Mammary epithelial cell (primary cell): ENCODE measurements at places on chromosomes 7 and 10.

DNA sequence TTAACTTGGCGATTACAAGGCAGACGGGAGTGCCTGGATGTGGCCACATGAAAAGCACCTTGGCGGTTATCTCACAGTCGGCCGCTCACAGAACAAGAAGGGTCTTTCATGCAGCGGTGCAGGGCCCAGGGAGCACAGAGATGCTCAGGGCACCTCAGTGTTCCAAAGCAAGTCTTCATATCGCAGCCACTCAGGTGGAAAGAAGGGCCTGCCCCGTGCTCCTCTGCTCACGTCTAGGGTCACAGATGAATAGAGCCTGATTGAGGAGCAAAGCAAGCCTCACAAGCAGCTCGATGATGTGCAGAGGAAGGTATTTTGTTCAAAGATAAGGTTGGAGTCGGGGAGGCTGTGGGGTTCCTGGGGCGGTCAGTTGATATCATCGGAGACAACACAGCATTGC lies 297.8 kb downstream of the WDR11 start:
- no peak for DNase-seq

- DNase-seq = no peak
Measured at GRCh38 chr10:132148261-132149251, 38.2 kb upstream of the DPYSL4 start.

- no peak for DNase-seq
Measured at GRCh38 chr10:101019440-101019703, 11.6 kb downstream of the PDZD7 start.

- DNase-seq = peak; percentile 51
Measured at GRCh38 chr10:93816123-93816747, 58.5 kb downstream of the LGI1 start.

DNA sequence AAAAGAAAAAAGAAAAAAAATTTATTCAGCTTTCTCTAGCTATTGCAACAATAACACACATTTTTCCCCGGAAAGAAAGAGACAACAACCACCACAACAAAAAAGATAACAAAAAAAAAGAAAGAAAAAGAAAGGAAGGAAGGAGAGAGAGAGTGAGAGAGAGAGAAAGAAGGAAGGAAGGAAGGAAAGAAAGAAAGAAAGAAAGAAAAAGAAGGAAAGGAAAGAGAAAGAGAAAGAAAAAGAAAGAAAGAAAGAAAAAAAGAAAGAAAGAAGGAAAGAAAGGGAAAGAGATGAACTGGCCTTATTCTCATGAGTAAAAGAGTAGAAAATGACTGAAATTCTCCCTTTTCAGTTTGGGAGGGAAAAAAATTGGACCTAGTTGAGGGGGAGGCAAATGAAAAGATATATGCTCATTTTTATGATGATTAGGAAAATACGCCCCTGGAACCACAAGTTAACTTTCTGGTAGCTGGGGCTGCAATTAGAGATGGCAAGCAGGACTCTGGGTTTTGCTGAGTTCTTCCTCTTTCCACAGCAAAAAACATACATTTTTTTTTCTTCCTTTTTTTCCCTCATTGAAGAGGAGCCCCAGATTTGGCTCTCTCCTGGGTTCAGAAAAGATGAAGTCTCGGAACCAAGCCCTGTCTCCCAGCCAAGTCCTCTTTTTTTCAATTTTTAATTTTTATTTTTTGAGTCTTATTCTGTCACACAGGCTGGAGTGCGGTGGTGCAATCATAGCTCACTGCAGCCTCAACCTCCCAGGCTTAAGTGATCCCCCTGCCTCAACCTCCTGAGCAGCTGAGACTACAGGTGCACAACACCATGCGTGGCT lies 12.6 kb upstream of the PRDX3 start:
- no peak for DNase-seq

- no peak for DNase-seq
Measured at GRCh38 chr7:44183386-44183785, 5.9 kb downstream of the GCK start.

- DNase-seq = no peak
Measured at GRCh38 chr10:26291721-26292480, 75.3 kb downstream of the GAD2 start.

GRCh38 chr7:94314413-94315410 lies 80.0 kb upstream of the COL1A2 start:
- no peak for DNase-seq

DNA sequence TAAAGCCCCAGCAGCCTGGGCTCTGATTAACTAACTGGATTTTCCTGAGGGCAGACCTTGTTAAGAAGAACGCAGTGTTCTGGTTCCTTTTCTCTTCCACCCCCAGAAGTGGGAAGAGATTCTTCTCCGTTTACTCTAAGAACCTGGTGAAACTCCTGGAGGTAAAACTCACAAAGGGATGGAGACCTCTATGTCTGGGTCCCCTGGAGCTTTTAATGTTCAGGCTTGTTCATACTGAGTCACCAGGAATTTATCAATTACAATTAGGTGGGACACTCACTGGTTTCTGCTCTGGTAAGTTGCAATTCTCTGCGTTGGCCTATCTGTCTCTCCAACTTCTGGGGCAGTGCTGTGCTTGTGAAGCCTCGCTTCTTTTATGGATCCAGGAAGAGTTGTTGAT lies 73.3 kb upstream of the CACNB2 start:
- no peak for DNase-seq

DNA sequence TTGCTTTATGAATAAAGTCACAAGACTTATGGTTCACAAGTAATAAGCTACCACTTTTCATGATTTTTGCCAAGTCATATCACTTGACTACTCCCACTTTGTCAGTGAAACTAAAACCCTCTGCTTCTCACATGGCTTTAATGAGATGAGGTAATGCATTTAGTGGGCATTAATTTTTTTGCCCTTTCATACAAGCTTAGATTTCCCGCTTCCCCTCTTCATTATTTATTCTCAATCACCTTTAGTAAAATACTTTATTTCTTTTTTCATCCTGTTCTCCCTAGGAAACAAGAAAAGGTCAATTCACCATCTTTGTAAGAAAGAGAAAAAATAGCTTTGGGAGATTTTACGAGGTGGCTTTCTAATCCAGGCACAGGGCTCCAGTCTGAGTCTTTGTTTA lies 109.6 kb upstream of the STARD3NL start:
- no peak for DNase-seq

DNA sequence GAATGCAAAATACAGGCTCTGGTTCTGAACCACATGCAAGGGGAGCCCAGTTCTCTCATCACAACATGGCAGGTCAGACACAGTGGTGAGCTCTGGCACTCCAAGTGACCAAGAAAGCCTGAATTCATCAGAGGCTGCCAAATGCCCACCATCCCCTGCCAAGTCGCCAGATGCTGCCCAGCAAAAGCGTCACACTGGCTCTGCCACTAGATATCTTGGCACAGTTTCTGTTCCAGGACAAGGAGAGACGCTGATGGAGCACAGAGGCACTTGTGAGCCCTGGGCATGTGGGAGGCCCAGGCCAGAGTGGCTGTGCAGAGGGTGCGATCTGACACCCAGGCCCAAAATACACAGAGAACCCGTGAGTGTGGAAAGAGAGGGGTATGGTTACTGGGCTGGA lies 57.8 kb downstream of the GAD2 start:
- no peak for DNase-seq

GRCh38 chr10:33772370-33773252 lies 438.1 kb upstream of the NRP1 start:
- no peak for DNase-seq

DNA sequence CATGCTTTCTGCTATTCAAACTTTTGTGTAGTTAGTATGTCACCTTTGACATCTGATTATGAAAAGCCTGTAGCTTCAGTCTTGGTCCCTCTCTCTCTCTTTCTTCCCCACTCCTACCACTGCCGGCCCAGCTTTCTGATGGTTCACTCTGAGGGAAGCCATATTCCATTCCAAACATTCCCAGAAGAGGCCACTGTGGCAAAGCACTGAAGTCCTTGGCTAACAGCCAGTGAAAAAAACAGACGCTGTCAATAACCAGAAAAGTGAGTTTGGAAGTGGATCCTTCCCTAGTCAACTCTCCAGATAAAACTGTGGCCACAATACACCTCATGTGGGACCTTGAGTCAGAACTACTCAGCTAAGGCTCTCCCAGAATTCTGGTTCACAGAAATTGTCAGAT lies 950.7 kb upstream of the PHF14 start:
- no peak for DNase-seq

GRCh38 chr7:7970237-7970530 lies 1.6 kb downstream of the GLCCI1 start:
- DNase-seq = no peak

DNA sequence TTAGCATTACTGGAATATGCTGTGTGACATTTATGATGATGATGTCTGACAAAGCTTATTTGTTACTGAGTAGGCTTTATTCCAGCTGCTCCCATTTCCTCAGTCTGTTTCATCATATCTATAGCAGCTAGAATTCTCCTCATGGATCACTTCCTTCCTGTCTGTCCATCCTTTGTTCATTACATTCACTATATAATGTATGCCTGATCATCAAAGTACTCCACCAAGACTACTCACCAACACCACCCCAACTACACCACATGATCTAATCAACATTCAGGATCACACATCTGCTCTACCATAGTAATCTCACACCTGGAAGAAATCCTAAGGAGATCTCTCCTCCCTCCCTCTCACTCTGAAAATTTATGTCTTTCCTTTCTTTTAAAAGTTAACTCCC lies 61.3 kb downstream of the APBB1IP start:
- DNase-seq = no peak

- DNase-seq = peak; percentile 76
Measured at GRCh38 chr10:132448248-132448731, 51.3 kb downstream of the PWWP2B start.

DNA sequence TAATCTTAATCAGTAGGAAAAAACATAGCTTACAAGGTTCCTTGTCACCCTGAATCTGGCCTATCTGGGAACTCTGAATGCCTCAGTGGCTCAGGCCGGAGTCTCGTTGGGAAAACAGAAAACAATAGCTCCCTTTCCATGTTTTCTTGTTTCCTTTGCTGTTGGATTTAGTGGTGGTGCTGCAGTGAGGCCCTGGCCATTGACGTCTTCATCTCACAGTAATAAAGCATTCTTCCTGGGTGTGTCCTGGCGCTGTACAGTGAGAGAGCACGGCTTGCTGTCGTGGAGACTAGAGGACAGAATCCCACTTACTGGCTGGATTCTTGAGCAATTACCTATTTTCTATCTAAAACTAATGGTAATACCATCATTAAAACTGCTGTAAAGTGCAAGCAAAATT lies 1.3 kb upstream of the SPOCK2 start:
- no peak for DNase-seq

- DNase-seq = no peak
Measured at GRCh38 chr10:44426247-44427034, 41.5 kb upstream of the CXCL12 start.

- DNase-seq = no peak
Measured at GRCh38 chr7:132655131-132655727, 79.0 kb upstream of the PLXNA4 start.

DNA sequence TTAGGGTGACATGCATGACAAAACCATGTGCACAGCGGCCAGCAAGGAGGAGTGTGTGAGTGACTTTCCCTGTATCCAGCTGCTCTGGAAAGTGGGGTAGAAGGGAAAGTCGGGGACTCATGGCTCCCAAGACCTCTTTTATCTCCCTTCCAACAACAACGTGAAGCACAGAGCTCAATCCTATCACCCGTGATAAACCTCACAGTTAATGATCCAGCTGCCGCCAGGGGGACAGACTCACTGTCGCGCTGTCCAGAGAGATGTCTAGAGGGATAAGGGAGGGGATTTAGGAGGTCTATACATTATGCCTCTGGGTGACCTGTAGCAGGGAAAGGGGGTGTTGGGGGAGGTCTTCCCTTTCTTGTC lies 84.0 kb upstream of the SMNDC1 start:
- DNase-seq = no peak

- DNase-seq = no peak
Measured at GRCh38 chr7:126398851-126399529, 853.8 kb downstream of the GRM8 start.

DNA sequence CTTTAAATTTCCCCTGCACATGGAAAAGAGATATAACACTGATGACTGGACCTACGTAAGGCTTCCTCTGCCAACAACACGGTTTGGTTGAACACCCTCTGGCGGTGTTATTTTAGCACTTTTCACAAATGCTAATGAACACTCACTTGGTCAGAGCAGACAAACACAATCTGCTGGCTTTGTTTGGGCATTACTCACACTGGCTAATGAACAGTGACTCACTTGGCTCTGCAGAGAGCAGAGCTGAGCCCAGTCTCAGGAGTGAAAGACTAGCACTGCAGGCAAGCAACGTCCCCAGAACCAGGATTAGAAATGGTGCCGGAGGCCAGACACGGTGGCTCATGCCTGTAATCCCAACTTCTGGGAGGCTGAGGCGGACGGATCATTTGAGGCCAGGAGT lies 430.8 kb downstream of the PLXNA4 start:
- peak; percentile 92 for DNase-seq

DNA sequence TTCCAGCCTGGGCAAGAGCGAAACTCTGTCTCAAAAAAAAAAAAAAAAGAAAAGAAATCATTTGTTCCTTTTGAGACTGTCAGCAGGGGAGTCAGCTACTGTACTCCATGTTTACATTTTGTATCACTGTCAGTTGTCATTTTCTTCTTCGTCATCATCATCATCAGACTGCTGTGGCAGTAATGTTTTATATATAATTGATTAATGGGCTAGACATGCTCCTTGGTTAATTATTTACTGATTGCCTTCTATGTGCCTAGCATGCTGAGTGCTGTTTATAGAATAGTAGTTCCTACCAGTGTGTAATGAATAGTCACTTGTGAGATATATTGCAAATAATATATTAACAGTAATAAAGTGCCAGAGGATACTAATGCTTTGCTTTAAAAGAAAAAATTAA lies 50.5 kb downstream of the VCL start:
- no peak for DNase-seq

DNA sequence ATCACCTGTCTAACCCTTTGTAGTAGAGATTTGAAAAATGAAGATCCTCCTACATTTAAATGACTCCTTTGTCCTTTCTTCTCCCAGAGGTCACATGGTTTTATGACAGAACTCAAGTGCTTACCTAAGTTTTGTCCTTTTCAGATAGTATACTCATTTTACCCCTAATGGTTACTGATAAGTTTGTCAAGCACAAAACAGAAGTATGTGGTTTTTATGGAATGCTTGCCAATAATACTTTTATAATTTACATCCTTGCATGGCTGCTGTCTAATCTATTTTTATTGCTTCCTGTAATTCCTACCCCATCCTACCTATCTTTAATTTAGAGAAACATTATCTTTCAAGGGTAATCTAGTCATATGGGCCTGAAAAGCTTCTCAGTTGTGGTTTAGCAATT lies 37.5 kb downstream of the HELLS start:
- DNase-seq = no peak

DNA sequence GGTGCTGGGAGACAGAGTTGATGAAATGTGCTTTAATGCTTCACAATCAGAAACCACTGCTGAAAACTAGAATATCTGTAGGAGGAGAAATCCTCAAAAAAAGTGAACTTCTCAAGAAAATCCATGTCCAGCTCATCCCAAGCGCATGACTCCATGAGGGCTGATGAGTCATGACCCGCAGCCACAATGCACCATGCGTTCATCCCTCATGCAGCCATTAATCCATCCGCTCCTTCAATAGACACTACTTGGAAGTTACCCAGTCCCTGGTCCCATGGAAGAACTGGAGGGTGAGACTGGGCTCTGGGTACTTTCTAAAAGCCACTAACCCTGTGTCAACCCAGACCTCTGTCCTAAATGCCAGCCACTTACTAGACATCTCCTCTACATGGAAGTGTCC lies 24.4 kb downstream of the TMEM273 start:
- DNase-seq = no peak
